ENCODE measurements at places on chromosomes 2 and 18. TPM values are rescaled to one million over a fixed set of nuclear protein-coding genes. Genes with fewer than 3 reads are reported as not detected.

GRCh38 chr2:175948191-175948590, 53.9 kb downstream of the LNPK start:
- DNase-seq: no peak

- no peak for DNase-seq
Observed at GRCh38 chr18:70036771-70037347, 89.2 kb upstream of the CD226 start.

- DNase-seq: no peak
Observed at GRCh38 chr18:79806976-79807841, 9.5 kb downstream of the KCNG2 start.

- DNase-seq: peak; percentile 48
Observed at GRCh38 chr2:71631411-71631931, 178.1 kb downstream of the DYSF start.

DNA sequence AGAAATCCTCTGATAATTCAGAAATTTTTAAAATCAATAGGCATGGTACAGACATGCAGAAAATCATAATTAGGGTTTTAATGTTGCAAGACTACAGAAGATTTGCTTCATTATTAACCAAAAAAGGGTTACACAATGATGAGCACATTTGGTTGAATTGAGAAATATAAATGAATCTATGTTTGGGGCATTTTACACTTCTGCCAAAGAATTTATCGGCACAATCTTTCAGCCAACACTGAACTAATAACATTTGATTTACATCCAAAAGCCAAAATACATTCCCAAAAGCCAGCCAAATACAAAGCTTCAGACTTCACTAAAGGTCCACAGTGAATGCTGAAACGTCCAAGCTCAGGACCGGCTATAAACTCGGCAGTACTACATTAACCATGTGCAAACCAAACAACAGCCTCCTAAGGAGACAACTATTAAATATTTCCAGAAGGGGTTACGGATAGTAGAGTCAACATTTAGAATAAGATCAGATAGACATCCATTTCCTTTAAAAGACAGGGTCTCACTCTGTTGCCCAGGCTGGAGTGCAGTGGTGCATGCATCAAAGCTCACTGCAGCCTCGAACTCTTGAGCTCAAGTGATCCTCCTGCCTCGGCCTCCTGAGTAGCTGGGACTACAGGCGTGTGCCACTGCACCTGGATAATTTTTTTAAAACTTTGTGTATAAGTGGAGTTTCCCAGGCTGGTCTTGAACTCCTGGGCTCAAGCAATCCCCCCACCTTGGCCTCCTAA, 29.4 kb downstream of the SPRED2 start:
- DNase-seq: no peak

- no peak for DNase-seq
Observed at GRCh38 chr2:113854970-113855740, 34.7 kb upstream of the ACTR3 start.

- no peak for DNase-seq
Observed at GRCh38 chr18:49025767-49026500, 75.2 kb upstream of the SMAD7 start.

DNA sequence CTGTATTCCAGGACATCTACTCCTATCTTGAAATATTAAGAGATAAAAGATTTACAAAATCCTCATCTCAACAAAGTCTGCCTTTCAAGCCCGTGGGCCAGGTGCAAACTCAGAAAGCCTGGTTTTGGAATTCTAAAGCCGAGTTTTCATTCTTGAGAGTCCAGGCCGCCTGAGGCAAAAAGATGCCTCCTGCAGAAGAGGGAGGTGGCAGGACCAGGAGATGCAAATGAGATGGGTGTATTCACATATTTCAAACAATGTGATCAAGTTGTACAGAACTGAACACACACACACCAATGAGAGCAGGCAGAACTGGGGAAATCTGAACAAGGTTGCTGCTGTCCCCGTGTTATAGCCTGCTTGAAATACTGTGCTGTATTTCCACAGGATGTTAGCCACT, 7.7 kb upstream of the HS6ST1 start:
- no peak for DNase-seq

DNA sequence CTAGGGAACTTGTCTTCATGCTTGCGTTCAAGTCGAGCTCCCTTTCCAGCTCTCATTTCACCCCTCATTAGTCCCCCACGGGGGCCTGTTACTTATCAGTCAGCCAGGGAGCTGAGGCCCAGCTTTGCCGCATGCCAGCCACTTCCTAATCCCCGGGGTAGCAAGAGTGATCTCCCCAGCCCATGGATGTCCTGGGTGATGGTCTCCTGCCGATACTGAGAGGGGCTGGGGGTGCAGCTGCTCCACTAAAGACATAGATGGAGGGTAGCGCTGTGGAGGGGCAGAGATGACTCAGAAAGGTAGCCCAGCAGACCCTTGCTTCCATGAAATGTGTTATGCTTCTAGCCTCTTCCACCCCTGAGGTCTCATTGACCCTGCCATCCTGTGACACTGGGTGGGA, 314.0 kb upstream of the EPAS1 start:
- no peak for DNase-seq

DNA sequence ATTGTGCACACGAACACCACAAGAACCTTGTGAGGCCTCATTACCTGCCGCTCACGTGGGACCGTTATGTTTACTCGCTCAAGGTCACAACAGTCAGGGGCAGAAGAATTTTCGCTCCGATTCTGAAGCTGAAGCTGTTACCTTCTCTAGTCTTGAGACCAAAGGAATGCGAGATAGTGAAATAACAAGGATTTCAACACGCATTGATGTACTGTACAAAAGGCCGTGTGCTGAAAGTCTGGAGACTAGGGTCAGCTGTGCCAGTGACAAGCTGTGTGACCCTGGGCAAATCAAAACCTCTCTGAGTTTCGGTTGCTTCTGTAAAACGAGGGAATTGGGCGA, 583 bp downstream of the NEMP2 start:
- no peak for DNase-seq

GRCh38 chr2:241339839-241340630, 16.1 kb upstream of the FARP2 start:
- DNase-seq: no peak

GRCh38 chr2:68436270-68436669, 30.8 kb downstream of the FBXO48 start:
- peak; percentile 14 for DNase-seq

- peak; percentile 84 for DNase-seq
Observed at GRCh38 chr2:75560768-75561565, at the start of gene EVA1A. Gene EVA1A (minus strand): TSS chr2:75560939. CDS start chr2:75518140, 42,799 bp downstream.

DNA sequence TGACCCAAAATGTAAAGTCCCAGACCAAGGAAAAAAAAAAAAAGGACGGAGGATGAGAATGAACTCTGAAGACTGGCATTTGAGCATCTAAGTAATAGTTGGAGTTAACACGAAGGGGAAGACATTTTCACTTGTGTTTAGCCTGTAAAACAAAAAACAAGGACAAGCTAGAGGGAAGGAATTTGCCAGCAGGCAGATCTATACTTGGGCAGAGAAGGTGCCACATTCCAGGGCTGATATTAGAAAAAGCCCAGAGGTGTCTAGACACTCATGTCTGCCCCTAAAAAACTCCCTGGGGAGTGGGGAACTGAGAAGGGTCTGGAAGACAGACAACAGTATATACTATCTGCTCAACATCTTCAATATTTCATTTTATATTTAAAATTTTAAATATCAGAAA, 171.1 kb downstream of the ZEB2 start:
- no peak for DNase-seq

- DNase-seq: peak; percentile 32
Observed at GRCh38 chr2:133591164-133591563, 22.9 kb upstream of the NCKAP5 start.

- DNase-seq: peak; percentile 39
Observed at GRCh38 chr2:44912660-44913059, 28.8 kb upstream of the SIX3 start.

DNA sequence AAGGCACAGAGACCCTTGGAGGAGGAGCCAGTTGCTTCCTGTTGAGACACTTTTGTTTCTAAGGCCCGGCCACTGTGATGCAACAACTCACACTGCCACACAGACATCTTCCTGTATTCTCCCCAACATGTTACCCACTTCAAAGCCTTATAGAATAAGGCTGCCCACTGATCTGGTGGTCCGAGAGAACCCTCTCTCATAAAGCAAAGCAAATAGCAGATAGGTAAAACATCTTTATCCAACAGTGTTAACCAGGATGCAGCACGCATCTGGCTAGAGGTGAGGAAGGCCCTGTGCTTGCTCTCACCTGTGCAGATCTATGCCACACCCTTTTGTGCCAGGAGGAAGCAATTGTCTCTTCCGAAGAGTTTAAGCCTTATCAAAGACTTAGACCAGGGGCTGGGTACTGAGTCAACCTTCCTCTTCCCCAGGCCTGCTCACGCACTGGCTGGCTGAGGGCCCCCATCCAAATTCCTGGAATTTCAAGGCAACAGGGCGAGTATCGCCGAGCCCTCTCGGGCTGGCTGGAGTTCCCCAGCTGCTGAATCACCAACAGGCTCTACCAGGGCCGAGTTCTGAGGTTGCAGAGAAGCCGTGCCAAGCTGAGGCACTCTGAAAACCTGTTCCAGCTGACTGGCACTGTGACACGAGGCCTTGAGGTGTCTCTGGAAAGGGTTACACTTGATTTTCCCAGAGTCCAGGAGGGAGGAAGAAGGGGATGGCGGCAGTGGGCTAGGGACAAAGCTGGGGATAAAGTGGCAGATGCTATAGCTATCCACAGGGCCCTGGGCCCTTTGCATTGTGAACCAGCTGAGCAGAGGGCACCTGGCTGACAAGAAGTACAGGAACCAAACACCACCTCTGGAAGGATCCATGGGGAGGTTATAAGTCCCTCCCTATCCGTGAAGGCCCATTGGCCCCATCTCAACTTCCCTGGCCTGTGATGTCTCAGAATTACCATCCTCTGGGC, 29.3 kb downstream of the TGFA start:
- DNase-seq: peak; percentile 76

DNA sequence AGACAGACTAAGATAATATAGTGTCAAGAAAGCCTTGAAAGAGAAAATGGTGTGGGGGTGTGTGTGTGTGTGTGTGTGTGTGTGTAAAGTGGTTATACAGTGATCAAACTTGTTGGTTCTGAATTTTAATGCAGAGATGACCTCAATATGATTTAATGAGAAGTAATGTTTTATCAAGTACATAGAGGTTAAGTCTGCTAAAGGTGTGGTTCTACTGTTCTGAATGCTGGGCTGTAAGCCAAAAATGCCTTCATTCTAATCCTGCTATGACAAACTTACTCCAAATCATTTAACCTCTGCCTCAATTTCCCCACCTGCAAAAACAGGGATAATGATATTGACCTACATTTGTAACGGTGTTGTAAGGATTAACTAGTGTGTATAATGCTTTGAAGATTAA, 87.9 kb downstream of the WDPCP start:
- DNase-seq: no peak

DNA sequence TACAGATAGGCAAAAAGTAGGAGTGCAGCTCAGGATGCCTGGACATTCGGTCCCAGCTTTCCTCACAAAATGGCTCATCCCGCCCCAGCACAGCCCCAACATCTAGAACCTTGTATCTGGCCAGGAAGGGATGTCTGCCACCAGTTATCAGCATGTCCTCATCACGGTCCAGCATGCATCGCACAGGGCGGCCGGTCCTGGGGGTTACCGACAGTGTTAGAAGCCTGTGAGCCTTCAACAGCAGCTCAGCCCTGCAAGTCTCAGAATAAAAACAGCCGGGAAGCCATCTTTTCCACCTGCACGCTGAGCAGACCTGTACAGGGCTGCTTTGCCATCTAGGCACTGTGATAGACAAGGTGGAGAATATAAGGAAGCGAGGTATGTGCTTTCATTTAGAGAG, 49.2 kb downstream of the XDH start:
- no peak for DNase-seq

- no peak for DNase-seq
Observed at GRCh38 chr2:102660574-102660973, 41.2 kb downstream of the SLC9A2 start.

- DNase-seq: peak; percentile 38
Observed at GRCh38 chr2:8162552-8162951, 519.3 kb upstream of the ID2 start.

DNA sequence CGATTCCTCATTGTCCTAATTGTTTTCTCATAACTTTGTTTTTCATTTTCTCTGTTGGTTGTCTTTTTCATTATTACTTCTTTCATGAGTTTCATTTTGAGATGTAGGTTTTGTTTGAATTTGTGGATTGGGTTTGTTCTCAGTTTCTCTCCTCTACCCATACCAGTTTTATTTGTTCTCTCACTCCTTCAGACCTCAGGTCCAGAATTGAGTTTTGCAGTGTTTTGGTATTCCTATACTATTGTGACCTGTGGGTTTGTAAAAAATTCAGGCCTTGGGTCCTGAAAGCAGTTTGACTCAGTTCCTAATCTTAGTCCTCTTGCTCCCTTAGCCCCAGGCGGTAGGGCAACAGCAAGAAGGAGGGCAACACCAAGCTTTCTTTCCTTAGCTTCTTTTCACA, 28.3 kb upstream of the UBE2E3 start:
- DNase-seq: no peak

GRCh38 chr2:105175231-105175630, 66.3 kb upstream of the GPR45 start:
- DNase-seq: peak; percentile 22

- DNase-seq: no peak
Observed at GRCh38 chr2:105470979-105471378, 72.1 kb upstream of the FHL2 start.

DNA sequence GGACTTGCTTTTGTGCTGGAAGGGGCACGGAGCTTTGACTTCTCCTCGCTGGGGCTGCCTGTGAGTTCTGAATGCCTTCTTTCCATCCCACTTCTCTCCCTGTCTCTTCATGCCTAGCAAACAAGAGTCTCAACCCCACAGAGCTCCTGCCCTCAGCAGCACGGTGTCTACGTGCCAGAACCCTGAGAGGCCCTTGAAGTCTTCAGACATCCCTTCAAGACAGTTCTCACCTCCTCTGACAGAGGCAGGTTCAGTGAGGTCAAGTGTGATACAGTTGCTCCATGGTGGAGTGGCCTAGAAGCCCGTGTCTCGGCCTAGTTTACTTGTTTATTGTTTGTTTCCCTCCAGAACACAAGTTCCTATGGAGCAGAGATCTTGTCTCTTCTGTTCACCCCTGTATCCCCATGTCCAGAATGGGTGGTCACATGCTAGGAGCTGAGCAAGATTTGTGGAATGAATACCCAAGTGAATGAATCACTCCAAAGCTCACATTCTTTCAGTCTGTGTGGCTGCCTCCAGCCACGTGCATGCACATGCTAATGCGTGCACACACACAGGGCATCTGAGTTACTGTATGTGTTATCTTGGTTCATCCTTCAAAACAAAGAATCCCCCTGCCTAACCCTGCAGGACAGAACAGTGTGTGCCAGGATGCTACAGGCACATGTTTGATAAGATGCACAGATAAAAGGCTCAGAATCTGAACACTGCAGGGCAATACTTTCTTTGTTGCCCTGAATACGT, 391.6 kb downstream of the NBAS start:
- DNase-seq: peak; percentile 96

- DNase-seq: no peak
Observed at GRCh38 chr2:78293768-78294167, 731.7 kb upstream of the REG3G start.

GALNT3 gene
- total RNA-seq: 16.4 TPM

RAPGEF4 gene
- 0.62 TPM for total RNA-seq

ITGB6 gene
- 7.6 TPM for total RNA-seq

TNFRSF11A gene
- total RNA-seq: 0.75 TPM

ANKRD30BL gene
- not detected for total RNA-seq

MROH2A gene
- not detected for total RNA-seq

LYPD6B gene
- total RNA-seq: 1.1 TPM
